ENCODE measurements at places on chromosomes 1 and 21.

GRCh38 chr1:229625071-229625914, 629 bp downstream of the TAF5L start:
- peak; percentile 25 for DNase-seq

DNA sequence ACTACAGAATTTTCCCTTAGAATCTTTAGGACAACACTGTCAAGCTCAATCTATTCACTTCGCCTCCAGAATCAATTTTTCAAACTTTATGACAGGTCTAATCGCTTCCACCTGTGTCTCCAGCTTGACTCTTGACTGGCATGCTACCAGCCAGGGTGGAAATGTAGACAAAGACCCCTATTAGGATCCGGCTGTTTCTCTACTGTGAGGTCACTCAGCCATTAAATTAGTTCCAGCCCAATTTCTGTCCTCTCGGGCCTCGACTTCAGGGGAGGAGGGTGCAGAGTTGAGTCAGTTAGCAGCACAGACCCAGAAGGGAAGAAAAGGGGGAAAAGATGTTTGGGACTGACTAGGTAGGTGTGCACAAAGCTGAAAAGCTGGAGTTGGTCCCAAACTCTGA, 78.5 kb downstream of the HLCS start:
- DNase-seq = no peak

DNA sequence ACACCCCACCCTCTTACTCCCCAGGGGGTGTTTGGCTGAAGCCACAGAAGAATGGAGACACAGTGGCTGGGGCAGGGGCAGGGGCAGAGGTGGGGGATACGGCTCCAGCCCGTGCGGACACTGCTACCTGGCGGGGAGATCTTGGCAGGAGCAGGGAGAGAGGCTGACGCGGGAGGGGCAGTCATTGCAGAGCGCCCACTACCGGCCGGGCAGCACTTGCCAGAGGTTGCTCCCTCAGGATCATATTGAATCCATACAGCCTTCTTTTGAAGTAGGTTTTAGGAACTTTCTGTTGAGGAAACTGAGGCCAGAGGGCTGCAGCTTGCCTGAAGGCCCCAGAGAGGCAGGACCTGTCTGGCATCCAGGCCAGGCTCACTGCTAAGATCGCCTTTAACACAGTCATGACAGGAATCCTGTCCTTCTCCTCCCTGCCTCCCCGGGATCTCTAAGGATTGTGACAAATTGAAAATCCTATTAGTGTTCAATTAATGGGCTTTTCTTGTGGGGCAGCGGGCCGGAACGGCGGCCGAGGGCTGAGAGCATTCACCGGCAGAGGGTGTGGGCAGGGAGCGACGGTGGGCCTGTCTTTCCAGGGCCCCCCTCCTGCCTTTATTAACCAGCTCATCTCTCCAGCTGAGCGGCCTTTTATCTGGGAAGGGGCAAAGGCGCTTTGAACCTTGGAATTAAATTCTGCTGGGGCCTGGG, 65.5 kb upstream of the WNT4 start:
- no peak for DNase-seq

DNA sequence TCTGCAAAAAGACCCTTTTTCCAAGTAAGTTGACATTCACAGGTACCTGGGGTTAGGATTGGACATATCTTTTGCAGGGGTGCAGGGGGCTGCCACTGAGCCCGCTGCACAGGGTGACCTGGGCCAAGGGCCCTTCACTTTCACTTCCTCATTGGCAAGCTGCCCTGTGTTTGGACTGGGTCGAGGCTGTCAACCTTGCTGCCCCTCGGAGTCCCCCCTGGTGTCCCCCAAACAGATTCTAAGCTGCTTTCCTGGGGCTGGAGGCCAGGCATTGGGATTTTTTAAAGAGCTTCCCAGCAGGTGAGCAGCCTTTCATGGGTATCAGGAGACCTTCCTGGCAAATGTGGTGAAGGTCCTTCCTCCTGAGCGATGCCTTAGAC, 7.9 kb upstream of the UMODL1 start:
- no peak for DNase-seq

DNA sequence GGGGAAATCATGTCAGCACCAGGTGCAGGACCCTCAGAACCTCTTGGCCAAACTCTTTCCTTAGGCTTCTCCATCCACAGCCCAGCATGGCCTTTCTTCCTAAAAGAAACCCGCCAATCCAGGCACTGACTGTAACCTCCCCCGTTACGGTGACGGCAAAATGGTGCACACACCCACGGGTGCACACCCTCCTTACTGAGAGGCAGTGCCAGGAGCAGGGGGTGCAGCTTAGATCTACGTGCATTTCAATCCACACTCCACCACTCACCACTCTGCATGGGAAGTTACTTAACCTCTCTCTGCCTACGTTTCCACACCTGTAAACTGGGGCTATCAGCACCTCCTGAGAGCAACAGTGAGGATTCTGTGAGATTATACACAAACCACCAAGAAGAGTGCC, 31.0 kb downstream of the SUSD4 start:
- no peak for DNase-seq

All from RCC 7860 (cell line).